ENCODE measurements at places on chromosomes 4 and X.

DNA sequence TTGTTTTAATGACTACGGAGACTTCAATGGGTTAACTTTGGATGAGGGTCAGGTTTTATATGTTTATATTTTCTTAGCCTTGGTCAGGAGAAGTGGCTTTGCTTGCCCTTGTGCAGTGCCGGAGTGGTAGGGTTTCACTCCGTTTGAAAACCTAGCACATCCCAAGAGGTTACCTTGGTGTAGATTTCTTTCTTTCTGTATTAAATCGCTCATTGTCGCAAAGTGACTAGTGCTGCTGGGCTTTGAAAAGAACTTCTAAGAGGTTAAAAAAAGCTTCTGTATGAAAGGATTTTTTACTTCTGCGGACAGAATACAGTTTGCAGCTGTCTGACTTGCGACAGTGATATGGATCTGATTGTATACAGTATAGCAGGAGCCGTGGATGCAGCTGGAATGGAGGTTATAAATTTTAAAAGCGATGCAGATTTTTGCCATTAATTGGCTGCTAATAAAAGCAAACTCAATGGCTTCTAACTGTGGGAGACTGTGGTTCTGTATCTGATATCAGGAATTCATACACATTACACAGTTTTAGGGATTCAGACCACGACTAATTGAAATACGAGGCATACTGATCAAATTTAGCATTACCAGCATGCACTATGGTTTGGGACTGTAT lies 340.9 kb upstream of the PITX2 start:
- no peak for DNase-seq

DNA sequence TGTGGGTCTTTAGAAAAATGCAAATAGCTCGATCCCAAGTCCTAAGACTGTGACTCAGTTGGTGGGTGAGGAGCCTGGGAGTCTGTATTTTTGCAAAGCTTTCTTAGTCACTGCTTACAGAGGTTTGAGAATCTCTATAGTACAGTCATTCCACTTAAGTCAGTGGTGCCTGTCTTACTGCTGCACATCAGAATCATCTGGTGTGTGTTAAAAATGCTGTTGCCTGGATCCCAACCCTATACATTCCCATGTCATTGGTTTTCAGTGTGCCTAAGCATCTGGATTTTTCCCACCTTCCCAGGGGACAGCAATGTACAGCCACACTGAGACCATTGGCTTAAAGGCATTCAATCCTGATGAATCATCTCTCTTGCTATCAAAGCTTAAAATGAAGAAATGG lies 21.0 kb upstream of the GEMIN8 start:
- no peak for DNase-seq

DNA sequence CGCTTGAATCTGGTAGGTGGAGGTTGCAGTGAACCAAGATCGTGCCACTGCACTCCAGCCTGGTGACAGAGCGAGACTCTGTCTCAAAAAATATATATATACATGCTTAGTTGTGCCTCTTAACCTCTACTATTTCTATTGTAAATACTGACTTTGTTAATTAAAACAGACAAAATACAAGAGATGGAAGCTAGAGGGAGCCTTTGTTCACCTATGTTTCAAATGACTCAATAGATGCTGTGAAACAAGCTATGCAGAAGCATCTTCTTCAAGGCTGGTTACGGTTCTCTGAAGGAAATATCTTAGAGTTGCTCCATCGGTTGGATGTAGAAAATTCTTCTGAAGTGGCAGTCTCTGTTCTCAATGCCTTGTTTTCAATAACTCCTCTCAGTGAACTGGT lies 6.2 kb downstream of the NCAPG start:
- no peak for DNase-seq

GRCh38 chrX:134480061-134480460 lies 20.1 kb downstream of the HPRT1 start:
- no peak for DNase-seq

DNA sequence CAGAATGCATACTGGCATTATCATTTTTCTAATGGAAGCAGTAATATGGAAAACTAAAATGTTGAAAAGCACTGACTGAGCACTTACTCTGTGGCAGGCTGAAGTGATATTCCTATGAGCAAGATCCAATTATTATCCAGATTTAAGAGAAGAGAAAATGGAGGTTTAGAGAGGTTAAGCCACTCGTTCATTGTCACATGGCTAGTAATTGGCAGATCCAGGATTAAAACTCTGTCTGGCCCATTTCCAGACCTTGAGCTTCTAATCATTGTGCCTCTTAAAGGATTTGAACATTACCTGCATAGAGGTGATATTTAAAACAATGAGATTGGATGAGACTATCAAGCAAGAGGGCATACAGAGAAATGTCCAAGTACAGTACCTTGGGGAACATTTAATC lies 80.6 kb downstream of the MFAP3L start:
- DNase-seq = no peak

GRCh38 chr4:55372259-55372658 lies 23.5 kb upstream of the TMEM165 start:
- no peak for DNase-seq

Measured in stimulated activated naive CD8-positive, alpha-beta T cell treated with anti-CD3 and anti-CD28 coated beads, Interleukin-15, Interleukin-2, amounts not matched to agents 100 U/mL and 50 U/mL, for 24 hours (primary cell).